ENCODE measurements at places on chromosomes 12 and 14.

GRCh38 chr14:87998482-87998881 is 5.5 kb upstream of the GALC start:
- DNase-seq = no peak

DNA sequence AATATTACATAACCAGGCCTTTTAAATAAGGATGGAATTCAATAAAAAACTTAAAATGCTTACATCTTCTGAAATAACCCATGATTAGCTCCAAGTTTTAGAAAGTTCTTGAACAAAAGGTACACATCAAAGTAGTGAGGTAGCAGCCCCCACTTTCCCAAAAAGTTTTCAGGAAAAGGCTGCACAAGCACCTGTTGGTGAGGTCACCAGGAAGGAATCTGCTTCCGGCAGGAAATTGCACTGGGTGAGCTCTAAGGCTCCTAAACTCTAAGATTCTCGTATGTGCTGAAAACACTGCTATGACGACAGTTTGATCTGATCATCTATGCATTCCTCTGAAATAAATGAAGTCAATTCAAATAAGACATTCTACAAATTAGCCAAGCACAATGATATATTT is 34.3 kb upstream of the TTC7B start:
- no peak for DNase-seq

- no peak for DNase-seq
Observed at GRCh38 chr14:92637228-92637627, 111.2 kb downstream of the LGMN start.

DNA sequence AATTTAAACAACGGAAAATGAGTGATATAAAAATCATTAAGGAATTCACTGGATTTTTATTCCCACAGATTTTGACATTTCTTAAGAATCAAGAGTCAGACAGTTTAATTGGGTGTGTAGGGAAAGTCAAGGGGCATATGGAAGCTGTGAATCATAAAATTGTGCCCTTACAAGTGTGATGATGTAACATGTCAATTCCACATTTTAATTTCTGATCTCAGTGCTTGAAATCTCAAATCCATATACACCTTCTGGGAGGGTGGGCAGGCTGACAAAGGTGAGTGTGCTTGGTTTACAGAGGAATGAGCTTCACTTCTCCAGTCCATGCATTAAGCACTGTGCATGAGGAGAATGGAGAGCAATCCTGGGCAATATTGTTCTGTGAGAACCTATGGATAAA is 1.0 kb upstream of the KRT6A start:
- no peak for DNase-seq

GRCh38 chr14:79749065-79749464 is 462.2 kb downstream of the DIO2 start:
- no peak for DNase-seq

DNA sequence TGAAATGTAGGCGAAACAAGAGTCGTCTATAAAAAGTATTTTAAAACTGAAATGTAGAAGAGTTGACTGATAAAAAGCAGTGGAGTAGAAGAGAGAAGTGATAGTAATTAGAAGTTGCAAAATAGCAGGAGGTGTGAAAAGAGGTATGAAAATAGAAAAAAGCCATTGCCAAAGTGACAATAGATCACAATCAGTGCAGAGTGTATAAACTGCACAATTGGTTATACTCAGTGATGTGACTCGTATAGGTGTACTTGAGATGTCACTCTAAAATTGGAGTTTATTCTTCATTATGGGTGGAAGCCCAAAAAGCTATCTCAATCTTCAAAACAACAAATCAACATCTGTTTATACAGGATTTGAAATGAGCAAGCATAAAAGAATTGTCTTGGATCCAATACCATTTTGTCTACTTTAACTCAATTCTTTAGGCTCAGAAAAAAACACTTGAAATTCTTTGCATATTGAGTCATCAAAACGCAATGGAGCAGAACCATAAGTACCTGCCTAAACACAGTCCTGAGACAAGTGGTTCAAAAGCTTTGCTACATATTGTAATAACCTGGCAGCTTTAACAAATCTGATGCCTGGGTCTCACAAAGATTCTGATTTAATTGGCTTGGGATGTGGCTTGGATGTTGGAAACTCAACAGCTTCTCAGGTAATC is 8.8 kb downstream of the IKBIP start:
- DNase-seq = no peak

DNA sequence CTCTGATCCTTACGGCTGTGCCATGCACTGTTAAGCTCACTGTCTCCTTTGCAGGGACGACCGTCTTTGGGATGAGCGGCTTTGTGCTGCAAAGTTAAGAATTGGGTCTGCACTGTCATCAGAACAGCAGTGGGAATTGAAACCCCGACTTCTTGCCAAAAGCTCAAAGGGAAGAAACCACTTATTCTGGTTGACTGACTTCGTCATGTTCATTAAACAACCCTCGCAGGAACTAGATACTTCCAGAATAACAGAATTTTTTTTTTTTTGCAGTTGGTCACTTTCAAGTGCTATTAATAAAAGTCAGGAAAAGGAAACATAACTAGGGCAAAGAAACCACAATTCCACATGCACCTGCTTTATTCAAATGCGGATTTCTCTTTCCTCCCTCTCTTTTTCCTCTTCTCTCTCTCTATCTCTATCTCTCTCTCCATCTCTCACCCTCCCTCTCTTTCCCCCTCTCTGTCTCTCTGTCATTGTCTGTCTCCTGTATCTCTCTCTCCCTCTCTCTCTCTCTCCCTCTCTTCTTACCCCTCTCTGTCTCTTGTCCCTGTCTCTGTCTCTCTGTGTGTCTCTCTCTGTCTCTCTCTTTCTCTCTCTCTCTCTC is 12.3 kb upstream of the GLT1D1 start:
- DNase-seq = no peak

GRCh38 chr14:106185837-106186233 is 659.5 kb downstream of the TMEM121 start:
- no peak for DNase-seq

- DNase-seq = no peak
Observed at GRCh38 chr12:1608713-1609119, 14.3 kb upstream of the FBXL14 start.

- DNase-seq = no peak
Observed at GRCh38 chr14:101821528-101821927, 60.0 kb downstream of the PPP2R5C start.

DNA sequence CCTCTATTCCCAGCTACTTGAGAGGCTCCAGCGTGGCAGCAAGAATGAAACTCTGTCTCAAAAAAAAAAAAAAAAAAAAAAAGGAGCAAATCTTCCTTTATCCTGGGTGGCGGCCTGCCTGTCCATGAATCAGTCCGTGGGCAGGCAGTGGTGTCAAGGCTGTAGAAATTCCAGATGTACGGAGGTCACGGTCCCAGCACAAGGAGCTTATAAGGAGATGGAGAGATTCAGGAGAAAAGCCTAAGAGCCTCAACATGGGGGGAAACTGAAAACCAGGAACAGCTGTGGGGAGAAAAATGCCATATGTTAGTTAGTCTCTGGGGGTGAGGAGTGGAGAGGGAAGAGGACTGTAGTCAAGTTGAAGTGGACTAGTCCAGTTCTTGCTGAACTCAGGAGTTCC is 130.5 kb upstream of the CRY1 start:
- DNase-seq = no peak

- no peak for DNase-seq
Observed at GRCh38 chr14:36426836-36427235, 93.2 kb downstream of the NKX2-1 start.

DNA sequence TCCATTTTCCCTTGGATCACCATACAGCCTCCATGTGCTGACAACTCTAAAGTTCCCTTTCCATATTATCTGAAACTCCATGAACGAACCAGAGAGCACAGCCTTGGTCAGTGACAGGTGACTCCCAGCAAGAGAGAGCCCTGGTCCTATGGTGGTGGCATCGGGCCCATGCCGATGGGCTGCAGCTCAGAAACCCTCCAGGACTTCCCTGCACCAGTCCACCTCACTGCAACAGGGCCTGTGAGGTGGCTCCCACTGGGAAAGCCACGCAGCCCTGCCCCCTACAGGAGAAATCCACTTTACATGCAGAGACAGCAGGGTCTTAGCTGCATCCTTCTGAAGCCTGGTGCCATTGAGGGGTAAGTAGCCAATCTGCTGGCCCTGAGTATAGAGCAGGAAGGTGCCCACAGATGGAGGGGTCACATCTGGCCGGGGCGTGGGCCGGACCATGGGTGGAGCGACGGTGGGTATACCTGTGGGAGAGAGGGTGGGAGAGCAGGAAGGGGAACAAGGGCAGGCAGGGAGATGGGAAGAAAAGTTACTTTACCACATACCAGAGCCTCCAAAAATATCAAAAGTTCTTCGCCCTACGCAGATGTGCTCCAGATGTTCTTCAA is 24.7 kb downstream of the RTRAF start:
- DNase-seq = no peak

GRCh38 chr12:117360551-117361346 is 677 bp downstream of the NOS1 start:
- DNase-seq = no peak

DNA sequence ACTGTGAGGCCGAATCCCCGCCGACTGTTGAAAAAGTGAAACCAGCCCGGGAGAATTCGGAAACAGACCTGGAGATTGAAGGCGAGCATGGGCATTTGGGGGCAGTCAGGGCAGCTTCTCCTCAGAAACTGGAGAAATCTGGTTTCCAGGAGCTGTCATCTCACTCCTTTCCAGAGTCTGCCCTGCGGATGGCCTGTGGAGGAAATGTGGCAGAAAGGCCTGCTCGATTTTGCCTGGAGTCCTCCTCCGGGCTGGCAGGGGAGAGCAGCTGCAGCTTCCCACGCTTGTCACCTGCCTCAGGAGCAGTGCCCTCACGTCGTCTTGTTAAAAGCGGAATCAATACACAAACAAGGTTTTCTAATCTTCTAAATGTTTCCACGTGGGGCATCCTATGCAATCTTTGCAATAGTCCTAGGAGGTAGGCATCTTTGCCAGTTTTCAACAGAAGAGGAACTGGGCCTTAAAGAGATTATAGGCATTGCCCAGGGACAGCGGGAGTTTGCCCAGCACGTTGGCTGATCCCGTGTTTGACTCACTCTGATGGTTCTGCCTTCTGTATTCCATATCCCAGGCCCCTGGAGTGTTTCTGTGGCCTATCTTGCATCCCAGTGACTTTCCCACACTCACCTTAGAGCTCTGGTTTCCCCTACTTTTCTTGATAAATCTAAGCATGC is 2.3 kb downstream of the LRRC74A start:
- DNase-seq = no peak

DNA sequence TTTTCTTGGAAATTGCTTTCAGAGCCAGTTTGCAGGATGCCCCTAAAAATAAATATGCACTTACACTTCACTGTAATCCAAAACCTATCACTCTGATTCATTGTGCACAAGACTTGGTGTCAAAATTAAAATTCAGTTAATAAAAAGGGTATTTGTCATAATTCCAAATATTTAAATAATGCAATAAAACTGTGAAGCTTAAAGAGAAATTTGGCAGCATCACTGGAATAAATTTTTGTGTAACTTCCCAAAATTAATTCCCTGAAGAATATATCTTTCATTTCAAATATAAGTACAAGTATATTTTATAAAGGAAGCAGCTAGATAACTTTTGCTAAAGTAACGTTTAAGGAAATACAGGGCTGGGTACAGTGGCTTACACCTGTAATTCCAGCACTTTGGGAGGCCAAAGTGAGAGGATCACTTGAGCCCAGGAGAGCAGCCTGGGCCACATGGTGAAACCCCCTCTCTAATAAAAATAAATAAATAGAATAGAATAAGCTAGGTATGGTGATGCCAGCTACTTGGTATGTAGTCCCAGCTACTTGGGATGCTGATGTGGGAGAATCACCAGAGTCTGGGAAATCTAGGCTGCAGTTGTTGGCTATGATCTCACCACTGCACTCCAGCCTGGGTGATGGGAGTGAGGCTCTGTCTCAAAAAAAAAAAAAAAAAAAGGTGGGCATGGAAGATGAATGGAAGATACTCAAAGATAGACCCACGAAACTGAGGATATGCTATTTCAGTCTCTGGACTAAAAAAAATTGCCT is 233.8 kb downstream of the FBXL14 start:
- DNase-seq = no peak

- no peak for DNase-seq
Observed at GRCh38 chr14:68292441-68293215, 473.0 kb downstream of the RAD51B start.

DNA sequence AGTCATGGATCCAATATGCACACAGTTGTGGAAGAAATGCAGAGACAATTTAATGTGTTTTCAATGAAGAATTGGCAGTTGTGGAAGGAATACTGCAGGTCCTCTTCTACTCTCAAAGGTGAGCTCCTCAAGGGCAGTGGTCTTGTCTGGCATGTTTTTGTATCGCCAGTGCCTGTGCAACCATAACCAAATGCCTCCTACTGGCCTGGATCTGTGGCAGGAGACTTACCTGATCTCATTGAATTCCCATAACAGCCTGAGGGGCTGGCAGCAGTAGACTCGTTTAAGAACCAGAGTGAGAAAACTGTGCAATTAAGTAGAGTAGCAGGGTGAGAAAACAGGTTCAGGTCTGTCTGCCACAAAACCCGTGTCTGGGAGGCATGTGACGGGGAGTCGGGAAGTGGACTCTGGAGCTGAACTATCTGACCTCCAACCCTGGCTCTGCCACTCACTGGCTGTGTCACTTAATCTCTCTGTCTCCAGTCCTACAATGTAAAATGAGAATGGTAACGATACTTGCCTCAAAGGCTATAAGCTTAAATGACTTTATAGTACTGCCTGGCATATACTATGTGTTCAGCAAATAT is 268.2 kb upstream of the SSTR1 start:
- DNase-seq = no peak

- no peak for DNase-seq
Observed at GRCh38 chr14:39956372-39956771, 524.1 kb upstream of the FBXO33 start.

GRCh38 chr12:115810122-115810901 is 467.2 kb downstream of the MED13L start:
- no peak for DNase-seq

DNA sequence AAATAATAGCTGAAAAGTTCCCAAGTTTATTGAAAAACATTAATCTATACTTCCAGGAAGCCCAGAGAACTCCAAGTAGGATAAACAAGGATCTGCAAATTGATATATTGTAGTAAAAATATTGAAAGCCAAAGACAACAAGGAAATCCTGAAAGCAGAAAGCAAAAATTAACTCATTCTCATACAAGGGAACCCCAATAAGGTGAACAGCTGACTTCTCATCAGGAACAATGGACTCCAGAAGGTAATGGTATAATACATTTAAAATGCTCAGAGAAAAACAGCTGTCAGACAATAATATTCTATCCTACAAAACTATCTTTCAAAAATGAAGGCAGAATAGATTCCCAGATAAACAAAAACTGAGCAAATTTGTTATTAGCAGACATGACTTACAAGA is 138.1 kb upstream of the BMP4 start:
- no peak for DNase-seq

DNA sequence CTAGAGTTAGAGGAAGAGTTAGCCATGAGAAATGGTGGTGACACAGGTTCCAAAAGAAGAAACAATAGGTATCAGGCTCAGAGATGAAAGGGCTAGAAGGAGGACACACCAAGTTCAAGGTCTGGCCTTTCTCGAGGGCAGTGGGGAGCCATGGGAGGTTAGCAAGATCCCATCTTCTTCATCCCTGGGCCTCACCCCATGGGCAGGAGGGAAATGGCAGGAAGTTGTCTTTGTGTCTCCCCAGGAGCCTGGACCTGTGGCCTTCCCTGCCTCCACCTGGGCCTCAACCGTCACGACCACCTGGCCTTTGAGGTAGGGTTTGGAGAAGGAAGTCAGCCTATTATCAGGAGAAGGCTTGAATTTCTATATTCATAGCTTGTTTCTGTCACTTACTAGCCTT is 5.8 kb upstream of the AQP2 start:
- no peak for DNase-seq

- no peak for DNase-seq
Observed at GRCh38 chr12:120067084-120067869, 49.3 kb downstream of the RAB35 start.

All from GM12864 (cell line).